ENCODE measurements at places on chromosomes 6 and 20.

GRCh38 chr6:11043378-11043960 lies 636 bp downstream of the ELOVL2 start:
- no peak for DNase-seq

DNA sequence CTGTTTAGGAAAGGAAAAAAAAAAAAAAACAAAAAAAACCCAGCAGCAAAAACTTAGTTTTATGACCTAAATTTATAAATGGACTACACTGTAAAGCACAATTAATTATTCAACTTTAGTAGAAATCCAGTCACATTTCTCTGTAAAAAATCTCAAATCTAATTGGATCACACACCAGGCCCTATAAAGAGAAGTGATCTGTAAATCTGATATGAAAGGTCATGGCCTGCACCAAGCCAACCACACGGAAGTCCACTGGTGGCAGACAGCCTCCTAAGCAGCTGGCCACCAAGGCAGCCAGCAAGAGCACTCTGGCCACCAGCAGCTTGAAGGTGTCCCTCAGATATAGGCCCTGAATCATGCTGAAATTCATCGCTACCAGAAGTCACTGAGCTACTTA lies 131.6 kb downstream of the HFE start:
- DNase-seq: no peak

DNA sequence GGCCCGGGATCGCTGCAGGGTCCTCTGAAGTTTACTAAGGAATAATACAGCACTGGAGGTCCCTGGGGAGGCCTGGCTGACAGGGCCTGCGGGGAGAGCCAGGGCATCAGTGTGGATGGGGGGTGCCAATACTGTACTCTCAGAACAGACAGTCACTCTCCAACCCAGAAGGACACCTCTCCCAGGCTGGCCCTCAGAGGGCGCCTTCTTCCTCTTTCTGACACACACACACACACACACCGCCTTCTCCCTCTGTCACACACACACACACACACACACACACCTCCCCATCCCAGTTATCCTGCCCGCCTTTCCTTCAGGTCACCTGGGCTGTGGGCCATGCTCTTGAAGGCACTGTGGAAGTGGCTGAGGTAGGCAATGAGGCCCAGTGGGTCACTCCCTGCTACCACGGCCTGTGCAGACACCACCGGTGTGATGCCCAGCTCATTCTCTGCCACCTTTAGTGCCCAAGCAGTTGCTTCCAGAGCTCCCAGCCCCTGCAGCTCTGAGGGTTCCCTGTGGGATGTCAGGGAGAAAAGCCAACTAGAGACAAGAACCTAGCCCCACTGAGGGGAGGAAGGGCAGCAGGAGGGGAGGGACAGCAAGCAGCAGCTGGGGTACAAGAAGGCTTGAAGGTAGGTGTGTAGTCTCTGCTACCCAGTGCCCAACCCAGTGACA lies 7.5 kb downstream of the SMPD2 start:
- no peak for DNase-seq

- no peak for DNase-seq
Observed at GRCh38 chr6:4345543-4345942, 210.2 kb upstream of the ECI2 start.

DNA sequence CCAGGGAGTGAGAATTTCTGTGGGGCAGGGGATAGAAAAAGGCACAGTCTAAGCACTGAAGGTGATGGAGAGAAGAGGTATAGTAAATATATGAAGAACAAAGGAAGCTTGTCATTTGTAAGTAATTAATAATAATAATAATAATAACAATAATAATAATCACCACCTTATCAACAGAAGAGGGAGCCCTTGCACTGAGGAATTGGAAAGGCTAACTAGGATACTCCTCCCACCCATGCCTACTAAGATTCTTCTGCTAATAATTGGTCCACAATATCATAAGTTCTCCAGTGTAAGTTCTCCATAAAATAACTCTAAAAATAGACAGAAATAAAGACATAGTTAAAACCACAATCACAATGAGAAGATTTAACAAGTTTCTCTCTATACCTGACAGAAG lies 912 bp upstream of the OR12D3 start:
- no peak for DNase-seq

GRCh38 chr6:161749576-161749975 lies 475.7 kb upstream of the AGPAT4 start:
- no peak for DNase-seq

- no peak for DNase-seq
Observed at GRCh38 chr6:35036059-35036827, 104.9 kb downstream of the TCP11 start.

DNA sequence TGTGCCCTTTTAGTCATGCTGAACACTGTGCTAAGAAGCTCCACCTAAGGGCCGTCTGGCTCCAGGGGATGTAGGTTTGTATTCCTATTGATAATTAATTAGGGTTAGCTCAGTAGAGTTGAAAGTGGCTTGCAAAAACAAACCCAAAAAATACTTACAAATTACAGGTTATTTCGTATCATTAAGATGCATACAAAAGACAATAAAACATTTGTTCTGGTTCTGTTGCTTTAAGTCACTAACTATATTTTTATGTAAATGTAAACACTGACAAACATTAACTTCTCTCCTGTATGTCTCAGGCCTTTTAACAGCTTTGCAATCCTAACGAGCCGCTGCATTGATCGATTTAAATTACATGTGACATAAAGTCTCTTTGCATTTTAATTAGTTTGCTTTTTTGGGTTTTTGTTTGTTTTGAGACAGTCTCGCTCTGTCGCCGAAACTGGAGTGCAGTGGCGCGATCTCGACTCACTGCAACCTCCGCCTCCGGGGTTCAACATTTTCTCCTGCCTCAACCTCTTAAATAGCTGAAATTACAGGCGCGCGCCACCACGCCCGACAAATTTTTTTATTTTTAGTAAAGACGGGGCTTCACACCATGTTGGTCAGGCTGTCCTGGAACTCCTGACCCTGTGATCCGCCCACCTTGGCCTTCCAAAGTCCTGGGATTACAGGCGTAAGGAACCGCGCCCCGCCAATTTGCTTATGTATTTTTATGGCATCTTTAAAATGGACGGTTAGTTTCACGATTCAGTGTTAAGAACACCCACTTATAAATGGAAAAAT lies 110.9 kb downstream of the HFE start:
- peak; percentile 72 for DNase-seq

DNA sequence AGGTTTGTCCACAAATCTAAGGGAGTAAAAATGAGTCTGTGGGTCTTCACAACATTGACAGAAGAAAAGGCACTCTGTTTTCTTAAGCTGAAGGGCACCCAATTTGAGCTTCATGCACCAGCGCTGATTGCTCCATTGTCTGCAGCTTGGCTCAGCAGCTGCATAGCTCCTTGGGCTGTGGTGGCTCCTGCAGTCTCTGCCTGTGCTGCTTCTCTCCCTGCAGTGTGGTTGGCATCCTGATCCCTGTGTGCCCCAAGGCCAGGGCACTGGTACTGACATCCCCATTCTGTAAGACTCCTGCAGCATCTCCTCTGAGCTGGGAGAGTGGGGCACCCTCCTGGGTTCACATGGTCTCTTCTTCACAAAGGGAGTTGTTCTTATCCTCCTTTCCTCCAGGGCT lies 83.2 kb upstream of the B3GAT2 start:
- no peak for DNase-seq

DNA sequence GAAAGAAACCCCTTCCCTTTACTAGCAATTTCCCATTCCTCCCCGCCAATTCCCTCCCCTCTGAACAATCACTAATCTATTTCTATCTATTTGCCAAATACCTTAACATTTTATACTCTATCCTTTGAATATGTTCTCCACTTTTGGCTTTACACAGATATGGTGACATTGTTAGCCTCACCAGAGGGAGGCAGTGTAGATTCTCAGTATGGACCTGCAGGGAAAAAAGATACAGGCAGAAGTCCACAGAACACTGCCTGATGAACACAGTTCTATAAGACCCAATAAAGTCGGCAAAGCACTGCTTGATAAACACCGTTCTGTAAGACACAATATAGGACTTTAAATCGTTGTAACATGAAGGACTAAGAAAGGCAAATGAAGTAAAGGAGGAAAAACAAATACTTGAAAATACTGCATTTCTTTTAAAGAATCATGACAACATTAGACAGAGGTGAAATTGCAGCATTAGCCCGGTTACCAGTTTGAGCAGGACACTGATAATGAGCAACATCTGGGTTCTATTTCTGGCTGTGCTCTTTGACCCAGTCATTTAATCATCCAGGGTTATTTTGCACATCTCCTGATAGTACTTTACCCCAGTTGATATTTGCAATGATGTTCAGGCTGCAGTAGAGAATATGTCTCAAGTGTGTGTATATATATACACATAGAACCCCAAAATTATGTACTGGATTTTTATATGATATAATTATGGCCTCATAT lies 296.8 kb downstream of the UTRN start:
- peak; percentile 62 for DNase-seq

GRCh38 chr6:101741474-101742171 lies 348.1 kb downstream of the GRIK2 start:
- DNase-seq: no peak

- DNase-seq: no peak
Observed at GRCh38 chr6:25959890-25960536, 2.6 kb upstream of the TRIM38 start.

- no peak for DNase-seq
Observed at GRCh38 chr20:6100246-6100645, 22.6 kb downstream of the FERMT1 start.
